ENCODE measurements at places on chromosomes 7 and 10. TPM values are rescaled to one million over a fixed set of nuclear protein-coding genes. Genes with fewer than 3 reads are reported as not detected.

GRCh38 chr7:123666492-123666891, 10.8 kb downstream of the LMOD2 start:
- no peak for DNase-seq

AKR1C2 gene
- total RNA-seq, result 0.66 TPM

FXYD4 gene
- not detected for total RNA-seq

DNA sequence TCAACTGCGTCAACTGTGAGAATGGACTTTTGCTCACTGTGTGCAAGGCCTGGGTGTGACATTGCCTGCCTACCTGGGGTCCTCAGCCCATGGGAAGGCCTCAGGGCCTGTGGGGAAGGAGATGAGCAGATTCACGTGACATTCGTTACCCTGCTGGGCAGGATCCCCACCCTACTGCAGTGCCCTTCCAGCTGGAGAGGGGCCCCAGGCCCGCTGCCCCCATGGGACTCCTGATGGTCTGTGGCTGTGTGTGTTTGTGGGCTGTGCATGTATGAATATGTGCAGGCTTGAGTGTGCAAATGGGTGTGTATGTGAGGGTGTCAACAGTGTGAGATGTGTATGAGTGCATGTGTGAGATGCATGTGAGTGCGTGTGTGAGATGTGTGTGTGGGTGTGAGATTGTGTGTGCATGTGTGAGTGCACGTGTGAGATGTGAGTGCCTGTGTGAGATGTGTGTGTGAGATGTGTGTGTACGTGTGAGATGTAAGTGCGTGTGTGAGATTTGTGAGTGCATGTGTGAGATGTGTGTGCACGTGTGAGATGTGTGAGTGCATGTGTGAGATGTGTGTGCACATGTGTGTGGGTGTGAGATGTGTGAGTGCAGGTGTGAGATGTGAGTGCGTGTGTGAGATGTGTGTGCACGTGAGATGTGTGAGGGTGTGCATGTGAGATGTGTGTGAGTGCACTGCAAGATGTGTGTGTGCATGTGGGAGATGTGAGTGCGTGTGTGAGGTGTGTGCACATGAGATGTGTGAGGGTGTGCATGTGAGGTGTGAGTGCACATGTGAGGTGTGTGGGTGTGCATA, 29.7 kb downstream of the PPIF start:
- DNase-seq, result no peak

FAM25G gene
- not detected for total RNA-seq

DNA sequence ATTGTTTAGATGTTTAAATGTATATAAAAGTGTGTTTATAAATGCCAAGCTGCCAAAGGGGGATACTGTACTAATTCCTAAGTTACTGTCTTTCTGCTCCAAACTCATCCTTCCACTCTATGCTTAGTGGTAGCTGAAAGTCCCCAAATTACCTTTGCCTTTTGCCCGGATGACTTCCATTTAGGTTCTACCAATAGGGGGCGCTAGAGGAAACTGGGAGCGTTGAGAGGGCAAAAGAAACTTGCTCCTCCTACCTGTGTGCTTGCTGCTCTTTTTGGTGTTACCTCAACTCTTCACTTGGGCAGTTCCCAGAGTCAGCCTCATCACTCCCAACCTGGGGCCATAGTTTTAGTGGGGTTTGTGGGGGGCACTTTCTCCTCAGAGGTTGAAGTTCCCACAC, 5.9 kb upstream of the OR2A25 start:
- DNase-seq, result no peak

GRCh38 chr7:22438994-22439393, 61.0 kb downstream of the STEAP1B start:
- DNase-seq, result no peak

GRCh38 chr10:72009425-72010081, 45.4 kb downstream of the CHST3 start:
- DNase-seq, result no peak

- DNase-seq, result peak; percentile 54
These were observed 51.3 kb upstream of the STEAP4 start for GRCh38 chr7:88357781-88358525.

GRM3 gene
- not detected for total RNA-seq

GRCh38 chr10:6108631-6109443, 20.0 kb downstream of the RBM17 start:
- DNase-seq, result peak; percentile 44

GRCh38 chr10:96692427-96692826, 27.9 kb downstream of the PIK3AP1 start:
- no peak for DNase-seq

HOXA10 gene
- total RNA-seq, result 46.1 TPM

- no peak for DNase-seq
These were observed 51.8 kb upstream of the PPP1R9A start for GRCh38 chr7:94855589-94855988.

Measured in PC-3 (cell line).